Endothelial cell (in vitro differentiated cells): ENCODE measurements at places on chromosomes 2 and 18.

DNA sequence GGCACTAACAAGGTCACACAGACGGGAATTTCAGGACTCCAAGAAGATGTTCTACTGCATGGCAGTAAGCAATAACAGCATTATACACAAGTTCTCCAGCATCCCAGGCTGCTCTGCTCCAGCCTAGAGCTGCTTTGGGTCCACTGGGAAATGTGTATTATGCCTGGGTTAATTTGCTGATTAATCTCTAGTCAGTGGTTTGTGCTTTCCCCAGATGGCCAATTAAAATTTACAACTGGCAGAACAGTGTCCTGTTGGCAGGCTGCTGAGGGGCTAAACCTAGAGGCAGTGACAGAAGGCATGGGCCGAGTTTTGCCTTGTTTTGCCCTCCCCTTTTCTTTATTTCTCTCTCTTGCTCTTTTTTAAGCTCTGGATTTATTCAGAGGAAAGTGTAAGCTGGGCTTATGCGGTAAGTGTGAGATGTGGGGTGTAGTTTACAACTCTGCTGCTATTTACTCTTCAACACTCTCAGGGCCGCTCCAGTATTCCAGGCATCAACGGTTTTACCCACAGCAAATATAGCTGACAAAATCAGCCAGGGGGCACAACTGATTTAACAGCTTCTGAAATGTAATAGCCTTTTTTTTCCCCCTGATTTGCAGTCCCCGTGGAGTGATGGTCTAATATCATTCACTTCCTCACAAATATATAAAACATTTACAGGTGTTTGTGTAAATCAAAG is 348.0 kb downstream of the GPD2 start:
- DNase-seq, result no peak

- no peak for DNase-seq
Measured at GRCh38 chr2:217121565-217121964, 261.7 kb upstream of the TNP1 start.

GRCh38 chr2:191166756-191167445 is 16.1 kb upstream of the STAT4 start:
- no peak for DNase-seq

DNA sequence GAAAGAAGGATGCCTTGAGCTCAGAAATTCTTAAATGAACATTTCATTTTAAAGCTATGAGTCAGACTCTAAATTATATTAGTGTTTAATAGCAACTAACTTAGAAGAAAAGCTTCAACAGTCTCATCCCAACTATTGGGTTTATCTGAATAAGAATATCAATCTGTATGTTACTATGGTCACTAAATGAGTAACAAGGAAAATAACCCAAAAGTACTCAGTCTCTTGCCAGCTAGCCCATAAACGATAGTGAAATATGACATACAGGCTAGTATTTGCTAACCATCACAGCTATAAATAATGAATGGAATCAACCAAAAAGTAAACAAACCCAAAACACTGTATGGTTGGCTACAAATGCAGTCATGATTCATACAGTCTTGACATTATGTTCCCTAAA is 174.9 kb downstream of the RAB3GAP1 start:
- DNase-seq, result no peak

GRCh38 chr2:206250041-206250897 is 24.2 kb upstream of the ZDBF2 start:
- no peak for DNase-seq

GRCh38 chr2:156199588-156199987 is 132.9 kb downstream of the NR4A2 start:
- no peak for DNase-seq

DNA sequence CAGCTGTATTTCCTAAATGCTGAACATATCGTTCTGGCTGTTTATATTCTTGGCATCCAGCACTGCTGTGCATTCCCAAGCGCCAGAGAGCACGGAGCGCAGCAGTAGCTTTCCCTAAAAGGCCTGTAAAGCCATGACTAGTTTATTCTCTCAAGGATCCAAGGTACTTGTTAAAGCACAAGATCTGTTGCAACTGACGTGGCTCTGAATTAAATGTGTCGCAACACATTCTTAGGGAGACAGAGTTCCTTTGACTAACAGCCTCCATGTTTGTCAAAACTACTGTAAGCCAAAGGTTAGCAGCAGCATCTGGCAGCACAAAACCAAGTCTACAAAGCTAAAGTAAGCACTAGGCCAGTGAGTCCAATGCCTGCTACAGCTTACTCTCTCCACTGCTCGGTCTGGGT is 188.6 kb upstream of the FN1 start:
- DNase-seq, result no peak

DNA sequence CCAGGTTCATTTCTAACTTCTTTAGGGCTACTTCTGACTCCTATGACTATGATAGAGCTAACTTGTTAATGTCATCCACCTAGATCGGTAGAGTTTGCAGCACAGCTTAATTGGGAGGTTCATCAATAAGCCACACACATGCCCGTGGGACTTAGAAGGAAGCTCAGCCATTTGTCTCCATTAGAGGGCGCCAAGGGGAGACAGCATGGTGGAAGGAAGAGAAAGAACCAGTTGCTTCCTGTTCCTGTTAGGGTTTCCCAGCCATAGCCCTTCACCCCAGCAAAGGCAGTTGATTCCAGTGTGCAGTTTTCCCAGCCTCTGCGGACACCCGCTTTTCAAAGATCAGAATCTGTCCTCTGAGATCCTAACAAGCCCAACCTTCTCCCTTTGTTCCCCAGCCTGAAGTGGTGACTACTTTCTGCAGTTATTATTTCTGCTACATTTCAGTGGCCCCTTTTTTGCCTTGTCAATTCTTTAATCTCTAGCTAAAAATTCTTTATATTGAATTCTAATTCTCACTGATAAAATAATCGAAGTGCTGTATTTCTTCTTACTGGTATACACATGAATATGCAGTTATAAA is 30.3 kb downstream of the MAIP1 start:
- DNase-seq, result peak; percentile 58

DNA sequence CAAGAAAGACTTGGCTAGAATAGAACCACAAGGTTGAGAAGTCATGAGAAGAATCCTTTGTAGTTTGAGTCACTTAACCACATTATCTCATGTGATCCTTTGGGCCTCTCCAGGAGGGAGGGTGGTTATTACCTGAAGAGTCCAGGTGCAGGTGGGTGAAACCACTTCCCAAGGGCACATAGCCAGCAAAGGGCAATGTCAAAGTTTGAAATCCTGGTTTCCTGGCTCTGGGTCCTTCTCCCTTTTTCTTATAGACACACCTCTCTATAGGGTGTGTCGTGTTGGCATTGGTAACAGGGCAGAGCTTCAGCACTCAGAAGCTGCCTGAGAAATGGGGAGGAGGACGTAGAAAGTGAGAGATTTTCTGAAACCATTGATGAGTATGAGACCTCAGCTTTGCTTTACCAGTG is 137.9 kb downstream of the MGAT5 start:
- DNase-seq, result no peak

GRCh38 chr2:101622210-101623030 is 75.1 kb upstream of the MAP4K4 start:
- DNase-seq, result no peak

DNA sequence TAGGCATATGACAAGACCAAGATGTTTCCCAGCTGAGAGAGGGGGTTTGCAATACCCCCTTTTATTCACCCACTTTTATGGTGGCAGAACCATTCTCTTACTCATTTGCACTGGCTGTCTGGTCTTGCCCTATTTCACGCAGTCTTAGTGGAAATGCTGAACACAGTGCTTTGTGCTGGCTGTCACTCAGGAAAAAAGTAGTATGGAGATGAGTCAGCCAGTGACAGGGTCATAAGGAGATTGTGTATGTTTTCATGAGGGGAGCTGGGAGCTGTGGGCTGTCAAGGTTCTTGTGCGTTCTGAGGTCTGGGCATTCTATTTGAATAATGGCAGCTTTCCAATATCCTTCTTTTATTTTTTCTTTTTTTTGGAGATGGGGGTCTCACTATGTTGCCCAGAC is 10.9 kb upstream of the CNRIP1 start:
- no peak for DNase-seq

GRCh38 chr2:3065928-3066327 is 311.7 kb downstream of the EIPR1 start:
- DNase-seq, result no peak

GRCh38 chr2:112142525-112143078 is 4.4 kb downstream of the FBLN7 start:
- DNase-seq, result no peak

DNA sequence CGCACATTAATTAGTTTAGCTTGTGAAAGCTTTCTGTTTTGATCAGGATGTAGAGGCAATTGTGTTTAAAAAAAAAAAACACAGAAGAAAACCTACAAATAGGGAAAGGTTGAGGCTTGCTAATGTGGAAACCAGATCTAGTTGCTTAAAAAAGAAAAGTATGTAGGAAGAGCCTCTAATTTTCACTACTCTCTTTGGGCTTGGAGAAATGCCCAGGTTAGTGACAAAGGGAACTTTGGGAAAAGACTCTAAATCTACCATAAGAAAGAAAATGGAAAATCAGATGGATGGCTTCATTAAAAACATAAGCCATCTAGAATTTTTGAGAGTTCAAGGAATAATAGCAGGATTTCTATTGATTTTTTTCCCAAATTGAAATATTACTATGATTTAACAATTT is 47.3 kb upstream of the SLC38A11 start:
- DNase-seq, result no peak

- no peak for DNase-seq
Measured at GRCh38 chr2:216428618-216429350, 16.5 kb downstream of the SMARCAL1 start.

DNA sequence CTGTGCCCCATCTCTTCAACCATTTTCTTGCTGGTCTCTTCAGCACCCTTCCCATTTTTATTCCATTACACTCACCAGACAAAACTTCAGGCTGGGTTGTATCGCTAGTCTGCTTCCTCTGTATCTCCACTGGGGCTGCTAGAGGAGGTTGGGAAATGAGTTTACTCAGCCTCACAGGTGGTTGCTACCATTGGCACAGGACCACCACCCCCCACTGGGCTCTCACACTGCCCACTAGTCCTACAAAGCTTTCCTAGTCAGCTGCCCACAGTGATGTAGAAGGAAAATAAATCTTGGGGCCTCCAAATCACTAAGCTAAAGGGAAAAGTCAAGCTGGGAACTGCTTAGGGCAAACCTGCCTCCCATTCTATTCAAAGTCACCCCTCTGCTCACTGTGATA is 12.3 kb upstream of the IL1B start:
- no peak for DNase-seq

DNA sequence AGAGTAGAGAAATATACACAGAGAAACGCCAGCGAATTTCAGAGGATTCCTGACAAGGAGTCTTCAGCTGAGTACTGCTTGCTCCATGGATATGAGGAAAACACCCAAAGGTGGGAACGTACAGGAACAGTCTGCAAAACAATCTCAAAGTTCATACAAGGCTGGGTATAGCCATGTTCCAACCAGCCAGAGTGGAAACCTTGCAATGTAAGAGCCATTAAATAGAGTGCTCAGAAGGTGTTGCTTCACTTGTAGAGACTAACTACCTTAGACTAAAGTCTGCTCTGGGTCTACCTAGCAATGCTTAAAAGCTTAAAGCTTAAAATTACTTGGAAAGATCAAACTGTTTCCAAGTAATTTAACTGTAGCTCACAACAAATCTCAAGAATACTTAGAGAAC is 6.0 kb downstream of the FANCL start:
- DNase-seq, result no peak

DNA sequence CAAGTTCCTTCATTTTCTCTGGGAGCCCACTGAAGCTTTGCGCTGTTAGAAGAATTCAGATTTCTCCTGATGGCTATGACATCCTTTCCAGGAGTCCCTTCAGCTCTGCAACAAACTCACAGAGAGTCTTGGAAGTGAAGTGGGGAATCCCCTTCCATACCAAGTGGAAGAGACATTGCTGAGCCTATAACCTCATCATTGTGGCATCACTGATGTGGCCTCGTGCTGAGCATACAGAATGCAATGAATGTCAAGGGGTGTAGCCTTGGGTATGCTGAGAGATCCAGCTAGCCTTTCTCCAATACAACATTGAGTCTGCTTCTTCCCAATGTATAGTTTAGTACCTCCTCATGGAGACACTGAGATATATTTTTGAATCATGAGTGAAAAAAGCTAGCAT is 311.1 kb upstream of the RAB12 start:
- DNase-seq, result no peak

DNA sequence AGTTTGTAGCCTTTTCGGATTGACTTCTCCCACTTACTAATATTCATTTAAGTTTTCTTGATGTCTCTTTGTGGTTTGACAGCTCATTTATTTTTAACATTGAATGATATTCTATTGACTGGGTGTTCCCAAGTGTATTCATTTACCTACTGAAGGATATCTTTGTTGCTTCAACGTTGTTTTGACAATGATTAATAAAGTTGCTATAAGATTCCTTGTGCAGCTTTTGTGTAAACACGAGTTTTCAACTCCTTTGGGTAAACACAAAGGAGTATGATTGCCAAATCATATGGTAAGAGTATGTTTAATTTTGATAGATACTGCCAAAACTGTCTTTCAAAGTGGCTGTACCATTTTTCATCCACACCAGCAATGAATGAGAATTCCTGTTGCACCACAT is 1200.9 kb downstream of the DSC3 start:
- DNase-seq, result no peak

- DNase-seq, result no peak
Measured at GRCh38 chr2:206240327-206240726, 34.1 kb upstream of the ZDBF2 start.

- no peak for DNase-seq
Measured at GRCh38 chr2:189426886-189427285, 14.4 kb upstream of the WDR75 start.
